ENCODE measurements at places on chromosomes 2 and 18.

GRCh38 chr2:75428646-75429443, 131.9 kb downstream of the EVA1A start:
- no peak for DNase-seq

DNA sequence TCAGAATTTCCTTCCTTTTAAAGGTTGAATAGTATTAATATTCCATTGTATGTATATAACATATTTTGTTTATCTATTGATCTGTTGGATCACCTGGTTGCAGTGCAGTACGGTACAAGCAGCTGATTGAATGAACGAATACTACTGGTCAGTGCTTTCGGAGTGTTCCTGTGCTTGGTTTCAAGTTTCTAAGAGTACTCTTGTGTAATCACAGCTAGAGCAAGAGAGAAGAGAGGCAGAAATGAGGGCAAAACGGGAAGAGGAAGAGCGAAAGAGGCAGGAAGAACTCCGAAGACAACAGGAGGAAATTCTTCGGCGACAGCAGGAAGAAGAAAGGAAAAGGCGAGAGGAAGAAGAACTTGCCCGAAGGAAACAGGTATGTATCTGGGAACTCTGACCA, 40.3 kb upstream of the KCNJ13 start:
- no peak for DNase-seq

DNA sequence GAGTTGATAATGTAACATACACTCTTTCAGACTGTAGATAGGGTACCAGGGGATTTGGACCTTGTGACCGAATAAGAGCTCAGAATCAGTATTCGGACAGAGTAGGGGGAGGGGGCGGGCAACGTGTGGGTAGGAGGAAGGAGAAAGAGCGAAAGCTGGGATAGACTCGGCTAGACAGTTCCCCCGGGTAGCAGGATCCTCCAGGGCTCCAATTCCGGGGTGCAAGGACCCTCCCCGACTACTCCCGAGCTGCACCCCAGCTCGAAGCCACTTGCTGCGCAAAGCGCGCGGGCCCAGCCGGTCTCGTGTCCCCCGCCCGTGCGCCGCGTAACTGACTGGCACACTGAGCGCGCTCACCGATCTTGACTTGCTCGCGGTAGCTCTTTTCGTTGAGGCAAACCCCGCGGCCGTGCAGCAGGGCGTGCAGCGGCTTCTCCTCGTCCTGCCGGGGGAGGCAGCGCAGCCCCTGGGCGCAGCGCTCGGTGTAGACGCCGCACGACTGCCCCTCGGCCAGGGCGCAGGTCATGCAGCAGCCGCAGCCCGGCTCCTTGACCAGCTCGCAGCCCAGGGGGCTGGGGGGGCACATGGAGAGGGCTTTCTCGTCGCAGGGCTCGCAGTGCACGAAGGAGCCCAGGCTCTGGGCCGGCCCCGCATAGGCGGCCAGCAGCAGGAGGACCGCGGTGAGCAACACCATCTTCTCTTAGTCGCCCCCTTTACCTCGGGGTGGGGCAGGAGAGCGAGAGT, 1.1 kb downstream of the IGFBP5 start:
- DNase-seq, result peak; percentile 42

- no peak for DNase-seq
These were observed 84.8 kb upstream of the RND3 start for GRCh38 chr2:150572194-150572766.

- no peak for DNase-seq
These were observed 33.5 kb upstream of the CERS6 start for GRCh38 chr2:168422584-168422983.

- DNase-seq, result no peak
These were observed 155.6 kb upstream of the GLI2 start for GRCh38 chr2:120579916-120580685.

- DNase-seq, result no peak
These were observed 207.7 kb downstream of the BCL2 start for GRCh38 chr18:63111671-63112402.

DNA sequence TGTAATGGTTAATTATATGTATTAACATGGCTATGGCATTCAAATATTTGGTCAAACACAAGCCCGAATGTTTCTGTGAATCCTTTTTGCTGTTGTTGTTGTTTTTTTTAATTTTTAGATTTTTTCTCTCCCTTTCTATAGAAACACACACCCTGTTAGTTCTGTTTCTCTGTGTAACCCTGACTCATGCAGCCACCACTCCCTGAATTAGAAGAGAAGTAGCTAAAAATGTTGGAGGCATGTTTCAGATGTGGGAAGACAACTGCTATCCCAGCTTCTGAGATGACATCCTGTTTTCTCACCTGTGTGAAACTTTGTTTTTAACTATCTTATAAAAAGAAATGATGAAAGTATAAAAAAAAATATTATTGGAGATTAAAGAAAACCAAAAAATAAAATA, 219.6 kb upstream of the RGPD4 start:
- DNase-seq, result no peak

GRCh38 chr2:63819765-63820717, 21.7 kb upstream of the UGP2 start:
- DNase-seq, result no peak

- DNase-seq, result no peak
These were observed 43.5 kb downstream of the IRS1 start for GRCh38 chr2:226756131-226756530.

All from CD4-positive, alpha-beta T cell treated with Interleukin-17A for 4 hours (primary cell).